ENCODE measurements at places on chromosomes 2 and 18. TPM values are rescaled to one million over a fixed set of nuclear protein-coding genes. Genes with fewer than 3 reads are reported as not detected.
A peak's percentile ranks its signal among the peaks of the same experiment; 100 is the strongest.

The UNC80 gene
- not detected for total RNA-seq

- no peaks in the 10 kb centered on the region for H3K4me1 ChIP-seq
- no peak for DNase-seq
- H3K27me3 ChIP-seq, result peaks cover 5% of the 10 kb centered on the region
- no peak overlapping the region for H3K4me3 ChIP-seq
These were observed 1.8 kb upstream of the ALPP start for GRCh38 chr2:232376713-232377112.

DNA sequence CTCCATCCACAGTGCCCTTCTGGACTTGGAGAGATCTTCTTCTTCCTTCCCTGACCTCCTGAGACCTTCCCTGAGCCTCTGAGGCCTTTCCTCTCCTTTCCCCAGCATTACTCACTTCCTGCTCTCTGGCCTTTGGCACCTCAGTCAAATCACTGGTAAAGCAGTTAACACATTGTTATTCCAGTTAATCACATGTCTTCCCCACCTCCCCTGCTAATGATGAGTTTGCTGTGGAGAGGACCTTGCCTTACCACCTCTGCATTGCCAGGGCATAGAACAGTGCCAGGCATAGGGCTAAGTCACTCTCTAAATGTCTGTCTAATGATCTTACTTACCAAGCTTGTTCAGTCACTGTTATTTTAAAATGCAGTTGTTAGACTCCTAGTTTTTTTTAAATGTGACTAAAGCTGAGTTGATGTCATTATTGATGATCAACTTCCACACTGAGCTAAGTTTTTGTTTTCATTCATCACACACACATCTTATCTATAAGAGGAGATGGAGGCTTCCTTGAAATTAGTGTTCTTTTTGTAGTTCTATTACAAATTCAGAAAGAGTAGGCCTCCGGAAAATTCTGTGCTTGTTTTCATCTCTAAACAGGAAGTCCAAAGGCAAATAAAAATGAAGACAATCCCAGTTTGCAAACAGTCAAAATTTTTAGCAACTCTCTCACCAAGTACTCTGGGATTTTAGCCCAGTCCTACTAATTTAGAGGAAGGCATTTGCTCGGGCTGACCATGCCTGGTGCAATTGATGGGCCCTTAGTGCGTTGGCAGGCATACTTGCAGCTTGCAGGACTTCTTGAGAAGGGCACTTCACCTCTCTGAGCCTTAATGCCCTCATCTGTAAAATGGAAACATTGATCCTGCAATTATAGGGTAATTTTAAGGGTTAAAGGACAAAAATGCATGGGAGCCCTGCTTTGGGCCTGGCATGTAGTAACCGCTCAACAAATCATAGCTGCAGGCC, 113.7 kb upstream of the SPRED2 start:
- no peaks in the 10 kb centered on the region for H3K27me3 ChIP-seq
- H3K4me1 ChIP-seq, result no peaks in the 10 kb centered on the region
- peak overlapping the region; percentile 32 for H3K27ac ChIP-seq
- no peak for DNase-seq
- H3K36me3 ChIP-seq, result no peaks in the 10 kb centered on the region

DNA sequence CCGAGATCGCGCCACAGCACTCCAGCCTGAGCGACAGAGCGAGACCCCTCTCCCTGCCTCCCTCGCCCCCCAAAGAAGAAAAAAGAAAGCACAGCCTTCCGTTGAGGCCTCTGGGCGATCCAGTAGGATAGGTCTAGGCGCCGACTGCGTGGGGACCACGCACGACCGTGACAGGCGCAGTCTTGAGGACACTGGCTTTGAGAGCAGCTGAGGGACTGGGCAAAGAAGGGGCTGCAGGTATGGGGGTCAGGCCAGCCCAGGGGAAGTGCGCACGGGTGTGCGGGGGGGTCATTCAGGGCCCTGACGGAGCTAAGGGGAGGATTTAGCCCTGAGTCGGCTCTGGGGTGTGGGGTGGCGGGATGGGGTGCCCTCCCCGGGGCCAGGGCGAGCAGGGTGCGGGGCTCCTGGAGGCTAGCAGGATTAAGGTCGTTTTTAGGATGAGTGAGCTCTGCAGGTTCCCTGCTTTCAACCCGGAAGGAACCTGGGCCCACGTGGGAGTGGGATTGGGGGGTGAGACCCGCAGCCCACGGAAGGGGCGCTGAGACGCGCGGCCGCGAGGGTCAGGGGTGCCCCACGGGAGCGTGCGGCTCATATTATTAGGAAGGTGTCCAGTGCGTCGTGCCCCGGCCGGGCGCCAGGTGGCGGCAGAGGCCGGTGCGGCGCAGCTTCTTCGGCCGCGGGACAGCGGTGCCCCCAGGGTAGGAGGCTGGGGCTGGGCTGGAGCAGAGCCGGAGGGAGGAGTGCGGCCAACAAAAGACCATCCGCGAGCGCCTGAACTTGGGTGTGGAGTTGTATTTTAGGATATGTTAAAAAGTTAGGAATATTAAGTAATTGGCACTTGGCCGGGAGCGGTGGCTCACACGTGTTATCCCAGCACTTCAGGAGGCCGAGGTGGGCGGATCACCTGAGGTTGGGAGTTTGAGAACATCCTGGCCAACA, 20.5 kb upstream of the ZNF236 start:
- H3K4me1 ChIP-seq, result peaks cover 3% of the 10 kb centered on the region
- H3K4me3 ChIP-seq, result peak overlapping the region; percentile 57
- DNase-seq, result peak; percentile 64
- H3K27ac ChIP-seq, result no peak overlapping the region

The WDSUB1 gene
- 4.9 TPM for total RNA-seq
